ENCODE measurements at places on chromosomes 7 and 10. TPM values are rescaled to one million over a fixed set of nuclear protein-coding genes. Genes with fewer than 3 reads are reported as not detected.

GRCh38 chr10:28316696-28317095, 13.8 kb upstream of the MPP7 start:
- no peaks in the 10 kb centered on the region for H3K36me3 ChIP-seq
- no peaks in the 10 kb centered on the region for H3K27me3 ChIP-seq
- H3K4me1 ChIP-seq: no peaks in the 10 kb centered on the region
- DNase-seq: no peak

- no peak overlapping the region for H3K27ac ChIP-seq
- no peak for DNase-seq
- H3K4me1 ChIP-seq: peaks cover 22% of the 10 kb centered on the region
Observed at GRCh38 chr10:92787557-92788152, 60.7 kb upstream of the EXOC6 start.

DNA sequence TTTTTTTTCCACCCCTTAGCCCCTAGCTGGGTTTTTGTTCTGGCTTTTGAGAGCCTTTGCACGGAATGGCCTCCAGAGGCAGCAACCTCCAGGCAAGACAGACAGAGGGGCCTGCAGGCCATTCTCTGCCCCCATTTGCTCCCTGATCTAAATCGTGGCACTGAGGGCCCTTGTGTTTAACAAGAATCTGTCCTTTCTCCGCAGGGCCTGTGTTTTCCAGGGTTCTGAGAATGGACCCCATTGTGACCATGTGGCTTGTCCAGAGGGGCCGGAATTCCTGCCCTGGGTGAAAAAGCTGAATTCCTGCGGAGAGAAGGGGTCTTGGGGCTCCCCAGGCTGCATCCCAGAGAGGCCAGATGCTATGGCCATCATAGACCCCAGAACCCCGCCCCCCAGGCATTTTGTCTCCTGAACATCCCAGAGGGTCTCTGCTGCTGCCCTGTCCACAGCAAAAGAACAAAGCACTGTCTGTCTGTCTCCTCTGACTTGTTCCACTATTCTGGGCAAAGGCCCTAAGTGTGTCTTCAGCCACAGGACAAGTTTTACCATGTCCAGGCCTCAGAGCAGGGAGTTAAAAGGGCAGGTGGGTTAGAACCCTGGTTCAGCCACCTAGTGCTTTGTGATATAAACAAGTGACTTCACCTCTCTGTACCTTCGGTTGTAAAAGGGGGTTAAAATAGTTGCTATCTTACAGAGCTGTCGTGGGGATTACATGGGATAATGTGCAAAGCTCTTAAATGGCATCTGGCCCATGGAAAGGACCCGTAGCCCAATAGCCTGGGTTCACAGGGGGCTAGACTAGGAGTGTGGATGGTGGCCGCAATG, 155.6 kb downstream of the SH3PXD2A start:
- H3K4me3 ChIP-seq: no peak overlapping the region
- DNase-seq: no peak
- no peaks in the 10 kb centered on the region for H3K4me1 ChIP-seq
- H3K27ac ChIP-seq: no peak overlapping the region
- H3K36me3 ChIP-seq: no peaks in the 10 kb centered on the region

DNA sequence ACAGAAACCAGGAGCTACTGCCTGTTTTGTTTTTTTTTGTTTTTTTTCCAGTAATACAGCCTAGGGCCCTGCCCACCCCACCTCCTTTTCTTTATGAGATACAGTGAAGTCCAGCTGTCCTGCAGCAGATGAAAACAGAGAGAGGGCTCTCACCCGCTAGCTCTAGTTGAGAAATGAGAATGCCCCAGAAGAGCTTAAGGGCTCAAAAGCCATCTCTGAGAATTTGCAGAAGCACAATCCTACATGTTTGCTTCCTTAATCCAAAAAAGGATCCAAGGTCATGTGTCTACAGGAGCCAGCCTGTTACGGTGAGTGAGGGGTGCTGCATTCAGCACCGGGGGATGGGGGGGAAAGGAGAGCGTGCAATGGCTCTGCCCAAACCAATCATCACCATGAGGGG, 122.7 kb downstream of the KCNMA1 start:
- no peaks in the 10 kb centered on the region for H3K27me3 ChIP-seq
- no peak overlapping the region for H3K27ac ChIP-seq
- DNase-seq: no peak

GRCh38 chr10:1210667-1211066, 154.5 kb downstream of the WDR37 start:
- H3K4me1 ChIP-seq: no peaks in the 10 kb centered on the region
- no peaks in the 10 kb centered on the region for H3K36me3 ChIP-seq
- H3K4me3 ChIP-seq: no peak overlapping the region
- DNase-seq: no peak
- no peaks in the 10 kb centered on the region for H3K27me3 ChIP-seq

- H3K4me1 ChIP-seq: no peaks in the 10 kb centered on the region
- no peak overlapping the region for H3K4me3 ChIP-seq
- no peaks in the 10 kb centered on the region for H3K27me3 ChIP-seq
- H3K36me3 ChIP-seq: no peaks in the 10 kb centered on the region
- DNase-seq: no peak
Observed at GRCh38 chr10:2619472-2619871, 447.9 kb upstream of the PFKP start.

DNA sequence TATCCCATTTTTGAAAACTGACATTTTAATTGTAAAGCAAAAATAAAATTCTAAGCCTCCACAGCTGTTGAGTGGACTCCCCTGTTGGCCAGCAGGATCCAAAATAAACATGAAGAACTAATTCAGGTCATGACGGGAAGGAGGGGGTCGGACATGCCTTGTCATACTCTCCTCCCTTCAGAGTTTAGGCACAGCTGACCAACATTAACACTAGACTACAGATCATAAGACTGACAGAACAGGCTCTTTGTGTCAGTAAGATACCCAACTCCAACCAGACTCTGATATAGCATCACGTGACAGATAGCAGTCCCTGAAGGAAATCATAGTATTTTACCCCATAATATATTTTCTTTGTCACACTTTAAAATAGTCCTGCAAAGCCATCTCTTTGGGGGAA, 20.9 kb upstream of the ZNF12 start:
- H3K4me1 ChIP-seq: peaks cover 10% of the 10 kb centered on the region
- H3K27me3 ChIP-seq: no peaks in the 10 kb centered on the region
- no peak overlapping the region for H3K4me3 ChIP-seq
- no peak for DNase-seq
- H3K36me3 ChIP-seq: no peaks in the 10 kb centered on the region

DNA sequence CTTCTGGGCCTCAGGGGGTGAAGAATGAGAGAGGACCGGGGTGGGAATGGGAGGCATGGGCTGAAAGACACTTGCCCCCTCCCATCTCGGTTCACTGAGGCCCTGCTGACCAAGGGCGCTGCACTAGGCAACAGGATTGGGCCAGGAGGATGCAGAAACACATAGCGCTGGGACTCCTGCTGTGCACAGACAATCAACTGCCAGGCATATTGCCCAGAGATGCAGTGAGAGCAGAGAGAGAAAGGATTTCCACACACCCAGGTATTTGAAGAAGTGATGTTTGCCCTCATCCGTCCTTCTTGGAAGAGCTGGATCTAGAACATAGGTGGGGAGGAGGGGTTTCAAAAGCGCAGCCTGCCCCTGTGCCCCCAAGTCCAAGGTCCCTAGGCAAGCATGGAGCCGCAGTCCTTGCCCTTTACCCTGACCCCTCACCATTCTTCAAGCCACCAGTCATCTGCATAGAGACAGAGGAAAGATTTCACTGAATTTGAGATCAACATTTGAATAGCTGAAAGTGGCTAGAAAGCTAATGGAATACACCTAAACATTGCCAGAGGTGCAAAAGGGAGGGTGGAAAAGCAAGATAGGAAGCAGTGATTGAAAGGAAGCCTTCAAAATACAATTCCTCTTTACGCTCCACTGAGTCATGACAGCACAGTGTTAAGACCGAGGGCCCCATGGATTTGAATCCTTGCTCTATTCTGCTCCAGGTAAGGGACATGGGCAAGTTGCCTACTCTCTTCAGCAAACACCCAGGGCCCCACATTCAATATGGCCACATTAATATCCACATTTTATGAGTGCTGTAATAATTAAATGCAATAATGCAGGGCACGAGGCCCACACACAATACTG, 44.2 kb upstream of the TNS3 start:
- peaks cover 10% of the 10 kb centered on the region for H3K4me1 ChIP-seq
- H3K27ac ChIP-seq: no peak overlapping the region
- H3K4me3 ChIP-seq: no peak overlapping the region
- DNase-seq: no peak

- no peak overlapping the region for H3K4me3 ChIP-seq
- no peak overlapping the region for H3K27ac ChIP-seq
- DNase-seq: no peak
- H3K27me3 ChIP-seq: no peaks in the 10 kb centered on the region
Observed at GRCh38 chr7:112405286-112405685, 45.0 kb upstream of the IFRD1 start.

GRCh38 chr7:107785926-107786325, 17.1 kb downstream of the SLC26A3 start:
- DNase-seq: peak; percentile 17
- H3K36me3 ChIP-seq: no peaks in the 10 kb centered on the region
- peaks cover 10% of the 10 kb centered on the region for H3K4me1 ChIP-seq

- H3K27ac ChIP-seq: no peak overlapping the region
- no peak overlapping the region for H3K4me3 ChIP-seq
- H3K27me3 ChIP-seq: no peaks in the 10 kb centered on the region
- H3K4me1 ChIP-seq: no peaks in the 10 kb centered on the region
Observed at GRCh38 chr10:31083765-31084184, 52.1 kb upstream of the ZNF438 start.

- H3K36me3 ChIP-seq: no peaks in the 10 kb centered on the region
- no peak for DNase-seq
- H3K27me3 ChIP-seq: no peaks in the 10 kb centered on the region
- H3K27ac ChIP-seq: no peak overlapping the region
- H3K4me1 ChIP-seq: no peaks in the 10 kb centered on the region
Observed at GRCh38 chr10:16717622-16718395, 99.4 kb downstream of the RSU1 start.

GRCh38 chr7:73577627-73578341, 595 bp downstream of the TBL2 start:
- peak overlapping the region; percentile 56 for H3K4me3 ChIP-seq
- H3K27me3 ChIP-seq: no peaks in the 10 kb centered on the region
- no peak for DNase-seq
- peaks cover 5% of the 10 kb centered on the region for H3K4me1 ChIP-seq
- H3K27ac ChIP-seq: peak overlapping the region; percentile 6

DNA sequence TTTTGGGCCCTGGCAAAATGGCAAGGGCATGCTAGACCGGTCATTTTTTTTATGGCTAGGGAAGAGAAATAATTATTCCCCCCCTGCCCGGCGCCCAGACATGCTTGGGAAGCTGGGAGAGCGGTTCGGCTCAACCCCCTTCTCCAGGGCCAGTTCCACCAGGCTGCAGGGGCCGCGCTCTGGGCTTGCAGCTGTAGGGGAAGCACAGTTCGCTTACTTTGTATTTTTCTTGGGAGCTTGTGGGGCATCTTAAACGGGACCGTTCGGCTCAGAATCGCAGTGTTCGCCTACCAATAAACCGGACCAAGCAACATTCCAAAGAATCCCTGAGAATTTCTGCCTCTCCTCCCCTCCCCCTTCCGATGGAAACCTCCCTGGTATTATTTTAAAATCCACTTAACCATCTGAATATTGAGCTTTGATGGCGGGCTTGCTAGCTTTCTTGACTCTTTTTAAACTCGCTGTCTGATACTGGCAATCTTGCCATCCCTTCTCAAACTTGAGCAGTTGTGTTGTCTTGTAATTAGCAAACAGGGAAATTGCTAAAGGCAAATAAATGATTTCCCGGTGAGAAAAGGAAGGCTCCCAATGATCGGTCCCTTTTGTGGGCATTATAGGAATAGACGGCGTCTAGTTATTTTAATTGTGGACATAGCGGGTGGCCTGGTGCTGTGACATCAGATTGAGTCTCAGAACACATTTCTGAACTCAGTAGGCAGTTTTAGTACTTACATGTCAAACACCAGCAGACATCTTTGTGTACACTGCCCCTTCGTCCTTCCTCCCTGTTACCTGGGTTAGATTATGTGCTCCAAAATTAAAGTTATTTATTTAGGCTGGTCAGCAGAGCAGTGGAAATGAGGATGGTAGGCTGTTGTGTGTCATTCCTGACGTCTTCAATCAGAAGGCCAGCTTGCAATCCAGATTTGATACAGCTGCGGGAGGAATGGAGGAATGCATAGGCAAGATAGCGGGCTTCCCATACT, 3.4 kb downstream of the TCF7L2 start:
- H3K36me3 ChIP-seq: no peaks in the 10 kb centered on the region
- peak overlapping the region; percentile 70 for H3K4me3 ChIP-seq
- DNase-seq: peak; percentile 66
- H3K4me1 ChIP-seq: peaks cover 33% of the 10 kb centered on the region
- peak overlapping the region; percentile 96 for H3K27ac ChIP-seq

DNA sequence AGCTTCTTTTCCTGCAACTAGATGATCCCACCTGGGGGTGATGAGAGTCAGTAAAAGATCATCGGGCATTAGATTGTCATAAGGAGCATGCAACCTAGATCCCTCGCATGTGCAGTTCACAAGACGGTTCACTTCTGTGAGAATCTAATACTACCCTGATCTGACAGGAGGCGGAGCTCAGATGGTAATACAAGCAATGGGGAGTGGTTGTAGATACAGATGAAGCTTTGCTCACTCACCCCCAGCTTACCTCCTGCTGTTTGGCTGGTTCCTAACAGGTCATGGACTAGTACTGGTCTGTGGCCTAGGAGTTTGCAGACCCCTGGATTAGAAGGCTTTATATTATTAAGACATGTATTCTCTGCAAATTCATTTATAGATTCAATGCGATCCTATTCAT, 181.6 kb upstream of the MGMT start:
- H3K27me3 ChIP-seq: no peaks in the 10 kb centered on the region
- H3K36me3 ChIP-seq: no peaks in the 10 kb centered on the region
- no peak for DNase-seq
- H3K4me1 ChIP-seq: no peaks in the 10 kb centered on the region
- H3K4me3 ChIP-seq: no peak overlapping the region
- H3K27ac ChIP-seq: no peak overlapping the region

Gene ABCB4
- 3.7 TPM for total RNA-seq

Gene STOX1
- total RNA-seq: 8.5 TPM

- H3K4me3 ChIP-seq: no peak overlapping the region
- H3K27me3 ChIP-seq: no peaks in the 10 kb centered on the region
- H3K36me3 ChIP-seq: no peaks in the 10 kb centered on the region
- H3K4me1 ChIP-seq: no peaks in the 10 kb centered on the region
- DNase-seq: no peak
Observed at GRCh38 chr10:45544191-45544590, 128.4 kb downstream of the ZFAND4 start.

DNA sequence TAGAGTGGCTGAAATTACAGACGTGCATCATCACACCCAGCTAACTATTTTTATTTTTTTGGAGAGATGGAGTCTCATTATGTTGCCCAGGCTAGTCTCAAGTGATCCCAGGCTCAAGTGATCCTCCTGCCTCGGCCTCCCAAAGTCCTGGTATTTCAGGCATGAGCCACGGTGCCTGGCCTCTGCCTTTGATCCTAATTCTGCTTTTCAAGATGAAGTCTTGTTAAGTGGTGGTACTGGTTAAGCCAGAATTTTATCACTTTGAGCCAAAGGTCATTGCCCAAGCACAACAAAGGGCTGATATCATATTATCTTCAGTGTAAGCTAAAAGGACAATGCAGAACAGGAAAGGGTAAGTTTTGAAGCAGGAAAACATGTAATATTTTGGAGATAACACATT, 64.2 kb downstream of the MYOF start:
- peak overlapping the region; percentile 76 for H3K27ac ChIP-seq
- peaks cover 47% of the 10 kb centered on the region for H3K4me1 ChIP-seq
- no peaks in the 10 kb centered on the region for H3K36me3 ChIP-seq
- DNase-seq: peak; percentile 39
- no peak overlapping the region for H3K4me3 ChIP-seq
- no peaks in the 10 kb centered on the region for H3K27me3 ChIP-seq

Gene SOSTDC1
- total RNA-seq: 1.1 TPM

Gene LRRC18
- total RNA-seq: not detected
